Renal cortical epithelial cell (primary cell): ENCODE measurements at places on chromosomes 12 and 14. TPM values are rescaled to one million over a fixed set of nuclear protein-coding genes. Genes with fewer than 3 reads are reported as not detected.

The BCL2L2 gene
- total RNA-seq: 10.2 and 14.7 TPM in 2 replicates

The ITGB7 gene
- total RNA-seq: 2.8 and 3.1 TPM in 2 replicates

The KLRD1 gene
- under 0.01 and 4.1 TPM in 2 replicates for total RNA-seq

The LRRIQ1 gene
- 0.87 and 8.7 TPM in 2 replicates for total RNA-seq

The PARPBP gene
- 9.0 and 13.0 TPM in 2 replicates for total RNA-seq
